ENCODE measurements at places on chromosomes 6 and 20.

GRCh38 chr6:170344631-170345576 lies 38.3 kb downstream of the FAM120B start:
- no peak for DNase-seq

DNA sequence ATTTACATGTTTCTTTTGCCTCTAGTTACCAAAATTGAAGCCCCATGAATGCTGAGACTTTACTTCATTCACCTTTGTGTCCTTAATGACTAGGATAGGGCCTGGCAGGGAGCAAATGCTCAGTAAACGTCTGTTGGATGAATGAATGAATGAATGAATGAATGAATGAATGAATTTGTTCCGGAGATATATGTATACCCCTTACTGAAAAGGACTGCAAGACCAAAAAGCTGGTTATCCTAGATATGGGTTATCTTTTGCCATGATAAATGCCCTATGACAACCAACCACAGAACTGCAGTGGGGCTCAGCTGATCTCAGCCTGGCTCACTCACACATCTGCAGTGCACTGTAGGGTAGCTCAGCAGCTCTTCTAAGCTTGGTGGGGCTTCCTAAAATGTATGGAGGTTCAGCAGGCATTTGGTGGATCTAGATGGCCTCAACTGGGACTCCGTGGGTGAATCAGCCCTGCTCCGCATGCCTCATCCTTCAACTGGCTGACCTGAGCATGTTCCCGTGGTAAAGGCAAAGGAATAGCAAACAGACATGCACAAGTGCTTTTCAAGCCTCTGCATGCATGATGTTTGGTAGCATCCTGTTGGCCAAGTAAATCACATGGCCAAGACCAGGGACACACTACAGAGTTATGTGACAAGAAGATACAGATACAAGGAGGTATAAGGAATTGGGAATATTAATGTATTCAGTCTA lies 378.7 kb upstream of the SOX4 start:
- DNase-seq = no peak

DNA sequence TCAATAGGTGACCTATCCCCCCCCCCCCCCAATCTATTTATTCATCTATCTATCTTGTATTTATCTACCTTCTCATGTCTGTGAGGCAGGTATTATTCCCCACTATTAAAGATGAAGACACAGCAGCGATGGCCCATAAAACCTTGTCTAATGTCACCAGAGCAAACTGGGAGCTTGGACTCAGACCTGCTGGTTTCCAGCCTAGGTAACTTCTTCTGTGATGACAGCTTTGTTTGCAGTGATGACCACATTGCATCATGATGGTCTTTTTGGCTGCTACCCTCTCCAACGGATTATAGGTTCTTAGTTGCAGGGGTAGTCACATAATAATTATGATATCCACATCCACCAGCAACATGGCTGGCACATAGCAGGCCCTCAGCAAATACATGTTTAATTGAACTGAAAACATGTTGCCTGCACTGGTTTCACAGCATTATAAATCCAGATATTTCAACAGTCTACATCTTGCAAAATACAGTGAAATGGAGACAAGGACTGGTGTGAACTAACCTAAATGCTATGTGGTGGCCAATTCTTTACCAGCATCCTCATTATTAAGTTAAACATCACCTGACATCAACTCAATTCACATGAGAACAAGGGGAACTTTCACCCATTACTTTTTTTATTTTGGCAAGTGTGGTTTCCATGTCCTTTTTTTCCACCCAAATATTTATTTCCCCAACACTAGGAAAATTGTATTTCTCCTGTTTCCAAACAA lies 712.5 kb upstream of the NRSN1 start:
- no peak for DNase-seq

DNA sequence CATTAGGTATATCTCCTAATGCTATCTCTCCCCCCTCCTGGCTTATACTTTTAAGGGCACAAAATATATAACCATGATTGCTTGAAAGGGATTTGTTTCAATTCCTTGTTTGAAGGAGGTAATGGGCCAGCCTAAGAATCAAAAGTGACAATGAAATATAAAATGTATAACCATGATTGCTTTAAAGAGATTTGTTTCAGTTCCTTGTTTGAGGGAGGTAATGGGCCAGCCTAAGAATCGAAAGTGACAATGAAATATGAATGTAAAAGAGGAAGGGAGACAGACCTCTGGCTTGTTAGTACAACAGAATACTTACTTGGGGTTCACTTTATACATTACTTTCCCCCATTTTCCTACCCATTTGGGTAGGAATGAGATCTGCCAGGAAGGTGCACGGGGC lies 55.5 kb downstream of the FOXC1 start:
- DNase-seq = no peak

- no peak for DNase-seq
These were observed 1.2 kb downstream of the RNF217 start for GRCh38 chr6:124963416-124963785.

DNA sequence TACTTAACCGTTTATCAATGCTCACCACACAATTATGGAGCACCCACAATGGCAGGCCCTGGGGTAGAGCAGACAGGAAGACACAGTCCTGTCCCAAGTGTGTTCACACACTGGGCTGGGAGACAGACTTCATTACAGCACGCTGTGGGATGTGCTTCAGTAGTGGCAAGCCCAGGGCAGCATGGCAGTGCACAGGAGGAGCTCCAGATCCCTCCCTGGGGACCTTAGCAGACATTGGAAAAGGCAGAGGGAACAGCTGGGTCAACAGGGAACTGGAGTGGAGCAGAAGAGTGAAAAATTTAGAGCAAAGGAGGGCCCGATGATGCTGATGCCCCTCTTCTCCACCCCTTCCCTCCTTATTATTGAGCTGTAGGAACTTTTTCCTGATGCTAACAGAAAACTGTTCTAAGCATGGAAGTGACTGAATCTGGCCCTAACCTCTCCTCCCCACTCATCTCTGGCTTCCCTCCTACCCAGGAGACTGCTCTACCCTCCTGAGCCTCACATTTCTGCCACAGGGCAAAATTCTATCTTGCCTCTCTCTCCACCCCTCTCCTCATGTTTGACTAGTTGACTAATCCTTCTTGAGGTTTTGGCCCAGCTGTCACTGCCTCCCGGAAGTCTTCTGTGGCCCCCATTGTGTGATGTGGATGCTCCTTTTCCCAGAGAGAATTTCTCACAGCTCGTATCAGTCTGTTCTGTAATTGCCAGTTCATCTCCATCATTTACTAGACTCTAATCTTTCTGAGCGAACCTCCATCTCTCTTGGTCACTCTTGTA lies 41.3 kb upstream of the NOP56 start:
- DNase-seq = no peak

GRCh38 chr6:169172946-169173345 lies 80.7 kb downstream of the THBS2 start:
- no peak for DNase-seq

DNA sequence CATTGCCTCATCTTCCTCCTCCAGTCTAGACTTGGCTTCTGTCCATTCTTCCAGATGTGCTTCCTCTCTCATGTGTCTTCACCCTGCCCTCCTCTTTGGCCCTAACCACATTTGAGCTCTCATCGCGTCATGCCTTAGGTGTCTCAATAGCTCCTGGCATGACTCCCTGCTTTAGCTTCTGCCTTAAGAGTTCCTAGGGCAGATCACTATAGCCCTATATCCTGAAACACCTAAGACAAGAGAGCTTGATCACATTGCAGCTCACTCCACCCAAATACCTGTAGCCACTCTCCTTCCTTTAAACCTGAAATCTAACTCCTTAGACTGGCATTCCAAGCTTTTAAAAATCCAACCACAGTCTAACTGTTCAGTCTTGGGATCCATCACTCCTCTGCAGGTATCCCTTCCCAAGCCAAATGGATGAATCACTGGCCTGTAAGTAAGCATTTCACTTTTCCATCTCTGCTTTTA lies 69.0 kb upstream of the STXBP5 start:
- no peak for DNase-seq

- no peak for DNase-seq
These were observed 115.7 kb downstream of the OGFRL1 start for GRCh38 chr6:71404145-71404966.

DNA sequence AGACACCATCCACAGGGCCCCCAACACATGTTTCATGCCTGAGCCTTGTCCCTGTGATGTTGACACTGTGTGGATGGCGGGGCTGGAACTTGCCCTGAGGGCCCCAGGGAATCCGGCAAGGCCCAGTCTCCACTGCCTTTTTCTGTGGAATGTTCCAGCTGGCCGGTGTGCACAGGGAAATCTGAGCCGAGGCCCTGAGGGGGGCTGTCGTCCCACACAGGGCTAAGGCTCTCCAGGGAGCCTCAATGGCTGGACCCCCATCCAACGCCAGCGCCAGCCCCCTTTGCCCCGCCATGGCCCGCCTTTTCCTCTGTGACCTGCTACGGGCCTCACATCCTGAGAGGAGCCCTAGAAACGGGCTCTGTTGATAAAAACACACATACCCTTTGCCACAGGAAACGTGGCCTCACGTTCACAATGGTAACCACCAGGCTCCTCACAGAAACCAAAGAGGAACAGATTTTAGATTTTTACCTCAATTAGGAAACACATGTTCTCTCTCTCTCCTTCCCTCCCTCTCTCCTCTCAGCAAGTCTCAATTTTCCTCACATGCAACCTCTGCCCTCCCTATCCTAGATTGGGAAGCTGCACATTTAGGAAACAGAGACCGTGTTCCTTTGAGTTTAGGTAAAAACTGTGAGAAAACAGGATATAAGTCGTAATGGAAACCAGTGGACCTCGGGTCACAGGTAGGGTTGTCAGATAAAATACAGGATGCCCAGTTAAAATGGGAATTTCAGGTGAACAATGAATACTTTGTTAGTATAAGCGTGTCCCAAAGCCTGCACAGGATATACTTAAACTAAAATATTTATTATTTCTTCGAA lies 13.7 kb upstream of the ZNF831 start:
- peak; percentile 76 for DNase-seq

DNA sequence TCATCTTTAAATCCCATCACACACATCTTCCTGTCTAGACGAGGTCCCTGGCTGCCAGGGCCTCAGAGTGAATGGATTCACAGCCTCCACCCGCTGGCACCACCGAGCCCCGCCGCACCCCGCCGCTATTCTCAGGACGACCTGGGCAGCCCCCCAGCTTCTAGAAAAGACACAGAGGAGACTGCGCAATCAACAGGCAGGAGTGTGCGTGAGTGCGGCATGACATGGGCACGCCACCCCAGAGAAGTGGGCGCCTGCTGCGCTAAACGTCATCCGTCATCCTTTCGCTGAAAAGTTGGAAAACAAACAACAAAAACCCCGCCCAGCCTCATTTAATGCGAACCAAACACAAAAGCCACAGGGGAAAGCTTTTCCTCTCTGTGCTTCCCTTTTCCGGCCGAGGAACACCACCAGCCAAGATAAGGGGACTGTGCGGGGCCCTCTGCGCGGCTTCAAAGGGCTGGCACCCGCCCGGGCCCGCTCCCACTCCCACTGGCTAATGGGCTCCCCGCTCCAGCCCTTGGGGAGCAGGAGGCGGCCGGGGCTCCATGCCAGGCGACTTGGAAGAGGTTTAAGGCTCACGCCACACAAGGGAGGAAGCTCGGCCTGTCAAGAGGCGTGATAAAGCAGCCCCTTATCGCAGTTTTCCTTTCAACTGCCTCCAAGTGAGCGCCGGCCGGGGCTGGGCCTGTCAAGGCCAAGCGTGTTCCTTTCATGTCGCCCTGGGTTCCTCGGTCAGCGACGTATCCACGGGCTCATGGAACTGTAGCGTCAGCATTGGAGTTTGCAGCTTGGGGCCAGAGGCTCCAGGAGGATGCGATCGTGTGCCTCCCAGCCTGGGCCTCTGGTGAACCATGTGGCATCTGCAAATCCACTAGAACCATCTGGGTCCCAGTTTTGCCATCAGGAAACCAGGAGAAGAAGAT lies 50.1 kb downstream of the NFATC2 start:
- DNase-seq = no peak

- DNase-seq = no peak
These were observed 148.3 kb downstream of the TFAP2B start for GRCh38 chr6:50966986-50967385.

- DNase-seq = no peak
These were observed 23.8 kb downstream of the FRK start for GRCh38 chr6:116036885-116037284.

DNA sequence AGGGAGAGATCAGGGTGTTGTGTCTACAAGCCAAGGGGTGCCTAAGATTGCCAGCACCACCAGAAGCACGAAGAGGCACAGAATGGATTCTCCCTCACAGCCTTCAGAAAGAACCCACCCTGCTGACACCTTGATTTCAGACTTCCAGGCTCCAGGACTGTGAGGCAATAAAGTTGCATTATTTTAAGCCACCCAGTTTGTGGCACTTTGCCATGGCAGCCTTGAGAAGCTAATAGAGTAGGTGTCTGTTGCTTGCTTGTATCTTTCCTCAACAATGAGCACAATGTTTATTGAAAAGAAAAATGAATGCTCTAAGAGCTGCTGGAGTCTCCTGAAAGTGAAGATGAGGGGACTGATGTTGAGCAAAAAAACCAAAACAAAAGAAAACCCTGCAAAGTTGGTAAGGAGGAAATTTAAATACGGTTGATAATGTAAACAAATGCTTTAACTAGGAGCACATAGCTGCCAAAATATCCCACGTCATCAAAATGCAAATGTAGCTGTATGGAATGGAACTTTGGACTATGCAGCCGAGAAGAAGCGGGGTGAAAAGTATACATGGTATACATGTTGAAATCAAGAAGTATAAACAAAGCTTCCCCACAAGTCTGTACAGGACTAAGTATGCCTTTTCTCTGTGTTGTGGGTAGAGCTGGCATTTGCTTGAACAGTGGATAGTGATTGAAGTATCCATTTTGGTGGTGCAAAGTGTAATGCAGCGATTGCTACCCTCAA lies 8.0 kb downstream of the IL20RA start:
- DNase-seq = no peak

DNA sequence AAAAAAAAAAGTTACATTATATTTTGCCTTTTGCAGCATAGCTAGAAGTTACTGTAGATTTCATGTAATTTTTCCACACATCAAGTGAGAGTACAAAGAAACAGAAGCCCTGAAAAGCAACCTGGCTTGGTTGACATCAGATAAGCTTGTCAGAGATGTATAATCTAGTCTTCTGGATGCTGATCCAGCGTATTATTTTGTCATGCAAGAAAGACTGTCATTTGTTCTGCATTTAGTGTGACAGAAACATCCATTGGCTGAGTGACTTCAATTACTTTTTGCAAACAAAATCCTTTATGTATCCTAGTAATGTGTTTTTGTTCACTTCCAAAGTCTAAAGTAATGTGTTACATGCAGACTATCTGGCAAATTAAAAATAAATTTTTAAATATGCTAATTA lies 75.3 kb downstream of the FAM83B start:
- no peak for DNase-seq

DNA sequence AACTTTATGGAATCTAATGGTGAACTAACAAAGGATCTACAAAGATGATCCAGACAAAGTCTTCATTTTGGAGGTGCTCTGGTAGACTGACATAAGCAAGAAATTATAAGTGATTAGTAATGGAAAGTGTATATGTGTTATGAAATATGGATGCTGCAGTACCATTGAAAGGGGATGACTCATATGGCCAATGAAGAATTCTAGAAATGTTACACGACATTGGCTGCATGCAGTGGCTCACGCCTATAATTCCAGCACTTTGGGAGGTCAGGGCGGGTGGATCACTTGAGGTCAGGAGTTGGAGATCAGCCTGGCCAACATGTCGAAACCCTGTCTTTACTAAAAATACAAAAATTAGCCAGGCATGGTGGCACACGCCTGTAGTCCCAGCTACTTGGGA lies 23.5 kb downstream of the CFAP206 start:
- DNase-seq = no peak

GRCh38 chr20:59603781-59604541 lies at the start of gene PHACTR3:
Gene PHACTR3, plus strand, starts transcription at chr20:59604540. Its CDS starts 475 bp downstream, at chr20:59605015.
- DNase-seq = no peak
